Tibial nerve (tissue), 4 donors: ENCODE measurements at places on chromosomes 3 and 15. TPM values are rescaled to one million over a fixed set of nuclear protein-coding genes. Genes with fewer than 3 reads are reported as not detected.

GRCh38 chr15:79593119-79593869, 161.2 kb downstream of the MINAR1 start:
- no peak for DNase-seq

- DNase-seq, result no peak
Measured at GRCh38 chr3:12316729-12317351, 28.0 kb downstream of the PPARG start.

GRCh38 chr3:126268866-126269265, 88.3 kb downstream of the KLF15 start:
- no peak for DNase-seq

DNA sequence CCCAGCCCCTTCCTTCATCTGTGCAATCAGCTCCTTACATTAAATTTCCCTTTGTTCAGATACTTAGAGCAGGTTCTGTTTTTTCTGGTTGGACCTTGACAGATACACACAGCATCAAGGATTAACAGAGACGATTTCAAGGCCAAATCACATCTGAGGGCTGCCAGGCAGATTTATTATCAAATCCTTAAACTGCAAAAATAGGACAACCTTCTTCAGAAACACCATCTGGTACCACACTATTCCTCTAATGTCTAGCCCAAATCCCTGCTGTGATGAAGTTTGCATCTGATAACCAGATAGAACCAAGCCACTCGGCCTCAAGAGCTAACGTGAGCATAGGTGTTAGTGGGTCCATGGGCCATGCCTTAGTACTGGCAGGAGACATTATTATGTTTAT, 250.7 kb upstream of the PROK2 start:
- DNase-seq, result no peak

DNA sequence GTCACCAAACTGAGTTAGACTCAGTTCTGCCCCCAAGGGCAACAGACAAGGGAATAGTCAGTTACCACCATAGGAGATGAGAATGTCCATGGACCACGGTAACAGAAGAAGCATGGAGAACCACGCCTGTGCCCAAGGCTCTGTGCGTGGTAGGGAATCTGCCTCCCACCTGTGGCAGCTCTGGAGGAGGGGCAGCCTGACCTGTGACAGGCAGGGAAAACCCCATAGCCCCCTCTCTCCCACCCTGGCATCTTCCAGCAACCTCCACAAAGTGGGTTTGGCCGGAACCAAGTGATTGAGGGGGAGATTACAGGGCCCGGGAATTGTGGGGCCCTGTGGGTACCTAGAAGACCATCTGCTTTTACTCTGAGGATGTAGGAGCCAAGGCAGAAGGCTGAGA, 14.3 kb upstream of the LTF start:
- no peak for DNase-seq

GRCh38 chr3:123388042-123388441, 60.8 kb downstream of the ADCY5 start:
- DNase-seq, result no peak

DNA sequence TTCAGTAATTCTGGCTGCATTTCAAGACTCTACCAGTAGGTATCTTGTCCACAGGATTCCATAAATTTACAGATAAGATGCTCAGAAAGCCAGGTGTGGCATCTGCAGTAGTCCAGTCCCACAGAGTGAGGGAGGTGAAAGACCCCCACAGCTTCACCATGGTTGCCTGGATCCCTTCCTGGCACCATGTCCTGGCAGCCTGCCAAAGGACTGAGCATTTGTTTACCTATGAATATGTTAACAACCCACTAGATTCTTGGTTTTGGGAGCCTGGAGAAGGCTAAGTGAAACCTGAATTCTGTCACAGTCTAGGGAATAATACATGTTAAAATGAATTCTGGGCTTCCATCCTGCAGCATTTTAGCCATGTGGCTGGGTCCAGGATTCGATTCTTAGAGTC, 14.9 kb downstream of the CHST2 start:
- DNase-seq, result no peak

GRCh38 chr3:71303627-71304200, 279.8 kb downstream of the FOXP1 start:
- no peak for DNase-seq

DNA sequence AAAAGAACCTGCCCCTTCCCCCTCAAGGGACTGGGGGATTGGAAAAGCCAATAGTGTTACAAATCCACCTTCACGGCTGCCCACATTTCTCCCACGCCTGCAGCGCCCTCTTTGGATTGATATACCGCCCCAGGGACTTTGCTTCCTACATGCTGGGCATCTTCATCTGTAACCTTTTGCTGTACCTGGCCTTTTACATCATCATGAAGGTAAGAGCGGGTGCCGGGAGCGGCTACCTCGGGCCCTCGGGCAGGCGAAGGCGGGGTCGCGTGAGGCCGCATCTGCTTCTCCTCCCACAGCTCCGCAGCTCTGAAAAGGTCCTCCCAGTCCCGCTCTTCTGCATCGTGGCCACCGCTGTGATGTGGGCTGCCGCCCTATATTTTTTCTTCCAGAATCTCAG, 73.1 kb downstream of the USF3 start:
- DNase-seq, result no peak

- no peak for DNase-seq
Measured at GRCh38 chr3:82715091-82715856, 953.8 kb upstream of the GBE1 start.

- no peak for DNase-seq
Measured at GRCh38 chr3:128133273-128133883, 9.8 kb upstream of the RUVBL1 start.

- DNase-seq, result no peak
Measured at GRCh38 chr3:195164573-195165264, 106.2 kb downstream of the XXYLT1 start.

DNA sequence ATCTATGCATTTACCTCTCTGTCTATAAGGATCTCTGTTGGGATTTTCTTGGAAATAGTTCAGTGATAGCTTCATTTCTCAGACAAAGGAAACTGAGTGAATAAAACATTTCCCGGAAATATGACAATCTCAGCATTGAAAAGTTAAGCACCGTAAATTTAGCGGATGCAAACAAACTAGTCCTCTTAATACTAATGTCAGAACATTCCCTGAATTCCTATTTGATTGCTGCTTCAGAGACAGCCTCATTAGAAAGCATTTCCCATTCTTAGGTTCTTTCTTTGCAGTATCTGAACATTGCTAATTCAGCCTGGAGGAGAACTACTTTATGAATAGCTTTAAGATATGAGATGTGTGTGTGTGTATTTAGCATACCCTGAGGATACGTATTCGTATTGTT, 101.3 kb downstream of the NR2F2 start:
- no peak for DNase-seq

DNA sequence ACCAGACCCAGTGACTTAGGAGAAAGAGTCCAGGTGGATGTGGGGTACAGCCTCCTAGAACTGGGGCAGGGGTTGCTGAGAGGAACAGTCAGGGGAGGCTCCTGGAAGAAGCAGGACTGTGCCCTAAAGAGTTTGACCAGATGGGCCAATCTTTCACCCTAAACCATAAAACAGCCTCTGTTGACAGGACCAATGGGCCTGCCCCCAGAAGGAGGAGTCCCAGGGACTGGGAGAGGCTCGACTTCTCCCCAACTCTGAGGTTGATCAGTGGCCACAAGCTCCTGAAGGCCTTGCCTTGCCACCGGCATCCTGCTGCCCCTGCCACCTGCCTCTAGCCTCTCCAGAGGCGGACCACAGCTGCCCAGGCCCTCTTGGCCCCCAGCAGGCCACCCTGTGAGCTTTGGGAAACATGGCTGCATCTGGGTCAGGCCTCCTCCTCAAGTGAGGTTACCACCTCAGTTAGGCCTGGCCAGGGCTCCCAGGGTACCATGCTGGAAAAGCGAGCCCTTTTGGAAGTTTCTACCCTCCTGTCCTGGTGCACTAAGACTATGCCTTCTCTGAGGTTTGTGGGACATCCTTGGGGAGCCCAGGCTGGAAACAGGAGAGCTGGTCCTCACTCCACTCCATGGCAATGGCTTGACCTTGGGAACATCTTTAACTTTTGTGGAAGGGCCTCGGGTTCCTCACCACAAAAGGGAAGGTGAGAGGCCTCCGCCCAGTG, 2.8 kb downstream of the VIPR1 start:
- no peak for DNase-seq

DNA sequence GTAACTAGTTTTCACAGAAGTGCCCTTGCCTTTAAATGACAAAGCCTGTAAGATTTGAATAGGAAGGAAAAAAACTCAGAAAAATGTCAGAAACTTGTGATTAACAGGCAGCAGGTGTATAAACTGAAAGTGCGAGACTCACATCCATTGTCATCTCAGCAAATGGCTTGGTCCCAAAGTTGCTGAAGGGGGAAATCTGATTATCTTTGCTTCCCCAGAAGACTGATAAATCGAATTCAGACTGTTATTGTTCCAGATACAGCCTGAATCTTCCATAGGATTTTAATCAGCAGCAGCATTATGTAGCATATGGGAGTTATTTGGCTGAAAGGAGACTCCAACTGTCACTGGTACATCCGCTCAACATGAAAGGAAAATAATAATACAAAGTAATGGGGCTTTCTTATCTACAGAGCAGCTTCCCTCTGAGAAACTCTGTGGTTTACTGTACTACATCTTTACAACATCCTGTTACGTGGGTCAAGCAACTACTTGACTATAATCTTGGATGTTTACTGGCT, 550.4 kb upstream of the CCDC54 start:
- DNase-seq, result no peak

- DNase-seq, result no peak
Measured at GRCh38 chr3:64878362-64878761, 190.6 kb upstream of the ADAMTS9 start.

DNA sequence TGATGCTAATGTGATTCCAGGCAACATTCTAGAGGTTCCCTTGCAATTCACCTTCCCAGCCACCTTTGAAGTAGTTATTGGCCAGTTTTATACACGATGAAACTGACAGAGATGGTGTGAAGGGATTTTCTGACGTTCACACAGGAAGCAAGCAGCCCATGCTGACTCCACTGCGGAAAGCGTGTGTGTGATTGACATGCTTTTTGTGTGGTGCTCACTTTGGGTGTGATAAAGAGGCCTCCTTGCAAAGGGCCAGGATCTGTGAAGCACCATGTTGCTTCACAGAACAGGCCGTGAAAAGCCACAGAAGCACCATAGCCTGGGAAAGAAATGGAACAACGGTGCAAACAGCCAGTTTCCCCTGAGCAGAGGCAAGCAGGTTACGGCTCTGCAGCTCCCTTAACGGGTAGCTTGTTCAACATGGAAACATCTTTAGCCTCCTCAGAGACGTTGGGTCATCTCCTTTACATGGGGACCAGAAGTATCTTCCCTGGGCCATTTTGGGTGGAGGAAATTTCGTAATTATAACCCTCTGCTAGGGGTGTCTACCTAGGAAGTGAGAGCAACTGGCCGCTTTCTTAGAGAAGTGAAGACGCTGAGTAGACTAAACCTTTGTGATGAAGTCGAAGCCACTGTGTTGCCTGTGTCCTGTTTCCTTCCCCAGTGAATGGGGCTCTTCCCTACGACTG, 108.5 kb downstream of the APBA2 start:
- no peak for DNase-seq

The SYNPR gene
- total RNA-seq, result not detected

The FRMD5 gene
- total RNA-seq, result 5.4 TPM

The XRN1 gene
- 48.1 TPM for total RNA-seq

The CHRD gene
- total RNA-seq, result 29.1 TPM

The GOLGA8Q gene
- 7.4 TPM for total RNA-seq

The PLA2G4B gene
- total RNA-seq, result 5.7 TPM

The SI gene
- total RNA-seq, result not detected
